SK-MEL-5 (cell line): ENCODE measurements at places on chromosomes 13 and 19.

DNA sequence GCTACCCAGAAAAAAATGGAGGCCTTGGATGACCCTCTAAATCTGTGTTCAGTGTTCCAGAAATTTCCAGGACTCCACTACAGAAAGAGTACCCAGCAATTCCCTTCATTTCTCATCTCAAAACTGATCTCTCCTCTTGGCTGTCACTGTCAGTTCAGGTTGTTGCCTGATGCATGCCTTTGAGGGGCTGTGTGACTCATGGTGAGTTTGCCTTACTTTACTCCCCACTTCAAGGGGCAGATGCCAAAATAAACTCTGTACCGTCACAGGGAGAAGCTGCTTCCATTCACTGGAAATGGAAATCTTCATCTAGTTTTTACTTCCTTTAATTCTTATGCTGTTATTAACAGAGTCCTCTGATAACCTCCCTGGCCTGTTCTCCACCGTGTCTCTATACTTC is 1075.0 kb downstream of the DIAPH3 start:
- no peak for DNase-seq

GRCh38 chr13:112179421-112179820 is 112.5 kb downstream of the SOX1 start:
- no peak for DNase-seq

- no peak for DNase-seq
Measured at GRCh38 chr13:44132710-44133109, 240.9 kb upstream of the SERP2 start.

- DNase-seq: no peak
Measured at GRCh38 chr13:32453981-32454380, 26.1 kb upstream of the N4BP2L1 start.

GRCh38 chr13:29317828-29318227 is 277.7 kb downstream of the SLC7A1 start:
- DNase-seq: no peak

DNA sequence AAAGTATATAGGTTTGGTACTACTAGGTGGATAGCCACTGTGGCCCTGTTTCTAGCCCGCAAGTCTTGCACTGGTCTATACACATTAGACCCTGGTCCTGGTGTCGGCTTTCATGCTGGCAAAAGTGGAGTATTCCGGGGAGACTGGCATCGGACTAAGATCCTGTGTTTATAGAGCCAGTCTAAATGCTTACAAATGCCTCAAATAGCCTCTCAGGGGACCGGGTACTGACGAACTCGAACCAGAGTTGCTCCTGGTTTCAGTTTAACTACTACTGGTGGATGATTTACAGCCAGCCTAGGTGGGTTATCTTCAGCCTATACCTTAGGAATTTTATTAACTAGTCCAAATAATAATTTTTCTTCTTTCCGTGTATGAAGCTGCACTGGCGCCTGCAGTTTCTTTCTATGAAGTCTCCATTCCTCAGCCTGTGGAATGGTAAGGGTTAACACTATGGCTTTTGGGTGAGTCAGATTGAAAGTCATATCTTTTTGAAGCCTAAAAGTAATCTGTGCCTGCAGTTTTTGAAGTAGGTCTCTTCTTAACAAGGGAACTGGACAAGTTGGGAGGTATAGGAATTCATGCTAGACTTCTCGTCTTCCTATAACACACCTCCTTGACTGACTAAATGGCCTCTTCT is 51.3 kb downstream of the OR10H4 start:
- no peak for DNase-seq

DNA sequence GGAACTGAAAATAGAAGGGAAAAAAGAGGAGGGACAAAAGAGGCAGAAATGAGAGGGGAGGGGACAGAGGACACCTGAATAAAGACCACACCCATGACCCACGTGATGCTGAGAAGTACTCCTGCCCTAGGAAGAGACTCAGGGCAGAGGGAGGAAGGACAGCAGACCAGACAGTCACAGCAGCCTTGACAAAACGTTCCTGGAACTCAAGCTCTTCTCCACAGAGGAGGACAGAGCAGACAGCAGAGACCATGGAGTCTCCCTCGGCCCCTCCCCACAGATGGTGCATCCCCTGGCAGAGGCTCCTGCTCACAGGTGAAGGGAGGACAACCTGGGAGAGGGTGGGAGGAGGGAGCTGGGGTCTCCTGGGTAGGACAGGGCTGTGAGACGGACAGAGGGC is at the start of gene CEACAM5:
Gene CEACAM5, plus strand, starts transcription at position 146 of the 400 bp plus-strand sequence. Its CDS starts 106 bp downstream, at position 252.
- DNase-seq: no peak

- DNase-seq: no peak
Measured at GRCh38 chr13:111204438-111205177, 89.5 kb downstream of the ARHGEF7 start.

GRCh38 chr19:9166846-9167245 is 11.9 kb upstream of the OR7D2 start:
- DNase-seq: no peak

DNA sequence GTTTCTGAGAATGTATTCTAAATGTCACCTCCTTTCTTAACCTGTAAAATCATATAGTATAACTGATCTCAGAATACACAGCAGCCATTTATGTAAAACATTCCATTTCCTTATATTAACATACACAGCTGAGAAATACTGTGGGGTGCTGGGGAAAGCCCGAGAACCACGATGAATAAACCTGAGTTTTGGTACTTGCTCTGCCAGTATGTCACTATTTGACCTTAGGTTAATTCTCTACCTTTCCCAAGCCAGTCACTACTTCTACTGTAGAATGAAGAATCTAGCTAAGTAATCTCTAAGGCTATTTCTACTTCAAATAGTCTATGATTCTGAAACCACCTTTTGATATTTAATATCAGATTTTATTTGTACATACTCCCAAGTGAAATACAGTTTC is 173.7 kb downstream of the TBC1D4 start:
- DNase-seq: no peak

DNA sequence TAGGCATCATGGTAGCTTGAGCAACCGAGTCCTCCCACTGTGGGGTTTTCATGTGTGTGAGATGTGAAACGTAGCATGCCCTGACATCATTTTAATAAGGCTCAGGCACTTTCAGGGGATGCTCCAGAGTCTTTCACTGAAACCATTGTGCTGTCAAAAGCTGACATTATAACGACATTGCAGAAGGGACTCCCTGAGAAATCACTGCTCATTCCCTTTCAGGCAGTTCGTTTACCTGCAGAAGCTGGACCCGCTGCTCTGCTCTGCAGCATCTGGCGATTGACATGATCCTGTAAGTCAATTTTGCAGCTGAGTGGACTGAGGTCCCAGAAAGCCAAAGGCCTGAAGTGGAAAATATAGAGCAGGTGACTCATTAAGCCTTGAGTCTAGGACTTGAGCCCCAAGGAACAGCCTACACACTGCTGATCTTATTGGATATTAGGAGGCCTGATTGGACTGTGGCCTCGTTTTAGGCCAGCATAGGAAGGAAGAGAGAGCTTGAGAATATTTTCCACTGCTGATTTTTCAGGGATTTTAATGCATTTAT is 54.0 kb upstream of the CNMD start:
- no peak for DNase-seq

DNA sequence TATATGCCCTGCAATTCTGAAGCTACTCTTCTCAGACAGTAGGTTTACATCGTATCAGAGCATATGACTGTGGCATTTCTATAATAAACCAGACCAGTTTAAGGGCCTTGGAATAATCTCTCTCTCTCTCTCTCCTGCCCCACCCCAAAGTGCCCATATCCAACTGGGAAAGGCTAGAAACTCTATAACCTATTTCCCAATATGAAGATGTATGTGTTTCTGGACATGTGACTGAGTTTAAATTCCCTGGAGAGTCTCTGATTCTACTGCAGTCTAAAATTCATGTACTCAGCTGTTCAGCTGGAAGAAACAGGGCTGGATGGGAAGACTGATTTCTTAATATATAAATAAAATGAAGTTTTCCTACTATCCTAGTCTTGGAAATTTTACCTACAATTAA is 91.9 kb upstream of the MBNL2 start:
- DNase-seq: no peak

GRCh38 chr19:47070756-47071155 is 22.3 kb upstream of the TMEM160 start:
- DNase-seq: no peak

DNA sequence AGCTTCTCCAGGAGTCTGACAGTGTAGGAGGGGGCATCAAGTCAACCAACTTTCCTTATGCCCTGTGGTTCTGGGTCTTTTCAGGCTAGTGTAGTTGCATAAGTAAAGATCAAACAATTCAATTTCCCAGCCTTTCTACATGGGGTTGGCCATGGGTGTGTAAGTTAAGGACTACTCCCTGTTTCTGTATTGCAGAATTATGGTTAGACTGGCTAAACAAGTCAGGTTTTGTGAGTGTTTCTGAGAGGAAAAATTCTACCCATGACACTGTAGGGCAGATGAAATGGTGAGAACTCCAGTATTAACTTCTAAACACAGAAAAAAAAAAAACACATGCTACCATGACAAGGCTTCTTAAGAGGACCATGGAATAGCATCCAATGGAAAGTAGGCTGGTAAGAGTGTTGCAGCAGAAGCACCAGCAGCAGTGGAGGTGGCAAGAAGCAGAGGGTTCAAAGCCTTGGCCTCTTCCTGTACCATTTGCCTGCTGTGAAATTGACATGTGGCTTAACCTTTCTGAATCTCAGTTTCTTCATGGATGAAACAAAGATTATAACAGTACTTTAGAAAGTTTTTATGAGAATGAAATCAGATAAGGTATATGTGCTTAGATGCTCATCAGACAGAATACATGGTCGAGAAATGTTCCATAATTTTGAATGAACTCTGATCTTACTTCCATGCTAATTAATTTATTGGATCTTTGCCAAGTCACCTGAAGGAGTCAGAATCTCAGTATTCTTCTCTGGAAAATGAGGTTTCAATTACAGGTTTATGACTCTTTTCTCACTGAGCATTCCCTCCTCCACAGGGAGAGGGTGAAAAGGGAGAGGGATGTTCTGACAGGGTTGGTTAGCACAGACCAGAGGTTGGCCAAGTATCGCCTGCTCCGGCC is 11.4 kb upstream of the SCEL start:
- no peak for DNase-seq

DNA sequence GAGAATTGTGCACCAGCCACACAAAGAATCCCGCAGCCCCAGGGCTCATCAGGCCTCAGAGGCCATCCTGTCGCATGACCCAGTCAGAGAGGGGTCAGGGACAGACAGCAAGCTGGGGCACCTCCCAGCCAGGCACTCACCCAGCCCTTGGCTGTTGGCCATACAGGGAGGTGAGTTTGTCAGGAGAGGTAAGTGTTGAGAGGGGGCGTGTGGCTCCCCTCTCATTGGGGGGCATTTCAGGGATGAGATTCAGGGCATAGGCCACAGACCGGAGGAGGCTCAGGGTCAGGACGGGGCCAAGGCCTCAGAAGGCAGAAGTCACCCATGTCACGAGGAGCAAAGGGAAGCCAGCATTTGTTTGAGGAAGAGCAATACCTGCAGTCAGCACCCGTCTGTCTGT is 37.1 kb downstream of the MYO9B start:
- DNase-seq: no peak

- DNase-seq: no peak
Measured at GRCh38 chr19:10237702-10238101, 6.6 kb upstream of the S1PR2 start.

DNA sequence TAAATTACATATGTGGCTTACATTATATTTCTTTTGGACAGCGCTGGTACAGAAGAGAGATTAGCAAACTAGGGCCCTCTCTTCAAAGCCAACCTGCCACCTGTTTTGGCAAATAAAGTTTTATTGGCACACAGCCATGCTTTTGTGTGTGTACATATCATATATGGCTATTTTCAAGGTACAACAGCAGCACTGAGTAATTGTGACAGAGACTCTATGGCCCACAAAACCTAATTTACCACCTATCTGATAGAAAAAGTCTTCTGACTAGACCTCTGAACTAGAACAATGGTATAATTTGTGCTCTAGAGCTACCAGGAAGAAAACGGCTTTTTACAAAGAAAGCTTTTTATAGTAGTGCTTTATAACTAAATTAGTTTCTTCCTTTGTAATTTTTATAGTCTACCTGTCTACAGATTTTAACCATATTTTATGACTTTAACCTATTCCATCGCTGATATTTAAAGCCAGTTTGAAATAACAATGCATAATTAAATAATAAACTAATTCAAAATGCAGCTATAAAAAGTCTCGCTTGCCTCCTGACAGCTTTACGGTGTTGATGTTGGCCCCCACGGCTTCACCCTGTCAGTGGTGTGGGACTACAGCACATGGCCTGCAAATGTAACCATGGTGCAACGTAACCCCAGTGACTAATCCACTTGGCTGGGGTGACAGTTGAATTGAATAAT is 17.7 kb upstream of the DPY19L3 start:
- DNase-seq: no peak

GRCh38 chr19:7676376-7676775 is 514 bp upstream of the MCEMP1 start:
- no peak for DNase-seq

DNA sequence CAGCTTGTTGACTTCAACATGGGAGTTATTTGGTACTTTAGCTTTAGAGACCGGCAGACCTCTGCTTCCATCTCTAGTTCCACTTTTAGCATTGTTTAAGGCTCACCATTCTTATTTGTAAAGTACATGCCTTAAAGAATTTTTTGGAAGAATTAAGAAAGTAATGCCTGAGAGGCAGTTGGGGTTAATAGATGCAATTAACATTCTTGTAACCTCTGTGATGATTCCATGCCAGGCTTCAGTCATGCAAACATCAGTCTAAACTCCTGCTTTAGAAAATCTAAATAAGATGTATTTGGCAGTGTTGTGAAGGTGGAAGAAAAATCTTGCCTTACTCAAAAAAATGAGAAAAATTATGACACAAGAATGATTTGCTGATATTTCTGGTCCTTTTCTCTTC is 79.9 kb upstream of the UBAC2 start:
- DNase-seq: no peak

- peak; percentile 93 for DNase-seq
Measured at GRCh38 chr13:73556902-73557301, 498.1 kb downstream of the KLF5 start.

DNA sequence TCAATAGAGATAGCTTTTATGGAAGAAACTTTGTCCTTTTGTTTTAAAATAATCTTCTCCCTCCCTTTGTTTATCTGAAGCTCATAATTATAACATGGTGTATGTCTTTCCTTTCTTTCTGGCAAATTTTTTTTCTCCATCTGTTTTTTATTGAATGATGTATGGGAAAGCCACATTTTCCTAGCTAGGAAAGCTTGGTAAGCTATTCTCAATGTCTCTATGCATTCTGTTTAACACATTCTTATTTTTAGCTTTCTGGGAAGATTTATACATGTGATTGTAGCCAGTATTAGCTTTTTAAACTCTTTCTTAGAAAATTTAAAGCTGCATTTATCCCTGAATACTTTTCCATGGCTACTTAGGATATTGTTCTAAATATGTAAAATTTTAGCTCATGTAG is 124.9 kb upstream of the CSNK1A1L start:
- no peak for DNase-seq
